Stimulated activated CD8-positive, alpha-beta memory T cell treated with anti-CD3 and anti-CD28 coated beads, Interleukin-7, amount 100 ng/mL, for 48 hours (primary cell): ENCODE measurements at places on chromosomes 11 and 22.

DNA sequence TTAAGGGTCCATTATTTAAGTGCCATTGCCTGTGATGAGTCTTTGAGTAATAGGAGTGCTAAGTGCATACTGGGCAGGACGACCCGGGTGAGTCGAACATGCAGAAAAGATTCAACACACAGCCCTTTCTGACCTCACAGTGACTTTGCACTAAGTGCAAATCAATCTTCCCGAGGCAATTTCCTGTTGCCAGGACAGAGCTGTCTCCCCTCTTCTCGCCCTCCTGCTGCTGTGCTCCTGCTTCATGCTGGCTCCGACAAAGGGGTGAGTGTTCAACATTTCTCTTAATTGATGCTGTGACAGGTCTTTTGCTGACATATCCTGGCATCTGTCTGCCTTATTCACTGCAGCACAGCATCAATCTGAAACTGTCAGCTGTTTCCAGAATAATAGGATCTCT is 42.0 kb downstream of the MCHR1 start:
- no peak for DNase-seq

- DNase-seq: no peak
Measured at GRCh38 chr22:32940736-32941135, 117.4 kb downstream of the SYN3 start.

DNA sequence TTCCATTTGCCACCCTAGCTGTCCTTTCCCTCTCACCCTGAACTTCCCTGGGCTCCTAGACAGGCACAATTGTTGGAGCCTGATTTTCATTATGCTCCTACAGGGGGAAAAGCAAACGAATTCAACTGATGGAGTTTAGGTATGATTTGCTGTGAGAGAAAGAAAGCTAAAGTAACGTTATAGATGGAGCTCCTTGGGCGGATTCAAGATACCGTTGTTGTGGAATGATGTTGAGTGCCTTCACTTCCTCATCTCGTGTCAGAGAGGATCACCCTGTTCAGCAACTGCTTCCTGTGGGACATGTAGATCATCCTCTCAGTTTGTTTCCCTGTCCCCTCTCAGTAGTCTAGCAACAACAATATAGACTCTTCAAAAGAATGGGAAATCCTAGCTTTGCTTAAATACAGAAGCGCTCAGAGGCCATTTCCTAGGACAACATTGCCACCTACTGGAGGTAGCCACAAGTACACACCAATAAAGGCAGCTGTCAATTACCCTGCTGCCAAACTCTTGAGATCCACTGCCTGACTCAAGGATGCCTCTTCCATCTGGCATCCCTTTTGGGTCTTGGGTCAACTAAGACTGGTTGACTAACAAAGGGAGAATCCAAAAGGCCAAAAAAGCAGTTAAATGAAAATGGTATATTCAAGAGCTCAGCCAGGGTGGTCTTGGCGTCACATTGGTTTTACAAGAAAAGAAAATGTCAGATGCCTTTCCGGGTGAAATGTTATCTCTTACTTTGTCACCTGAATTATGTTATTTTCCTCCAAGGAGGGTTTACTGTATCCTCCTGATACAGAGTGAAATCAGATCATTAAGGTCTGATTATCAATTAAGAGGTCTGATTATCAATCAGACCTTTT is 13.5 kb upstream of the DTX4 start:
- no peak for DNase-seq

- DNase-seq: no peak
Measured at GRCh38 chr22:42684462-42685195, 35.4 kb upstream of the CYB5R3 start.

GRCh38 chr11:62545437-62546243 is 966 bp downstream of the AHNAK start:
- DNase-seq: no peak
